ENCODE measurements at places on chromosomes 3 and 15.

- no peak for DNase-seq
Measured at GRCh38 chr3:58434990-58435389, 1.4 kb upstream of the PDHB start.

- DNase-seq: no peak
Measured at GRCh38 chr15:89482139-89482538, 14.2 kb downstream of the RHCG start.

- DNase-seq: no peak
Measured at GRCh38 chr3:134282659-134283047, 32.0 kb upstream of the RYK start.

DNA sequence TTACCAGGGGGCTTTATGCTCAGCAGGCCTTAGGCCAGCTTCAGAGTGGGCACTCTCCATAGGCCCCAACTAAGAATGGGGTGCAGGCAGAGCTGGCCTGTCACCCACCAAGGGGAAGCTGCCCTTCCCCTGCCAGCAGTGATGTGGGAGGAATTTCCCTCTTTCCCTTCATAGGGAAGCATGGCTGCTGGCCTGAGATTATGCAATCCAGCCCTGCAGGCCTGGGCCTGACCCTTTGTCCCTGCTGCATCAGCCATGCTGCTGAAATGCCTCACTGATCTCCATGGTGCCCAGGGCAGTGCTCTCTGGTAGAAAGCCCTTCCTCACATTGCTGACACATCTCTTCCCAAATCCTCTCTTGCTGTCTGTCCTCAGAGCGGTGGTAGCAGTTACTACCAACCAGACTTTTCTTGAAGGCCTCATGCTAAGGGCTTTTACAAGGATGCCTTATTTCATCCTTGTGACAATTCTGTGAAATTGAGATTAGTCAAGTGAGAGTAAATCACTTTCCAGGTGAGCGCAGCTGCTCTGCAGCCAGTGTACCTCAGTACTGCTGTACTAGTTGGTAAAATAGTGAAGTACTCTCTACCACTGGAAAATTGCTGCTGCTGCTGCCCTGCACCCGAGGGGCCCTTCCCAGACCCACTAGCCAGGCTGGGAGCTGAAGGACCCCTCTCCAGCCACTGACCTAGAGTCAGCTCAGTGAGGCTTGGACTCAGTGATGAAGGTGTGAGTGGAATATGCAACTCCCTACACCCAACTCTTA, 33.8 kb downstream of the MRAS start:
- no peak for DNase-seq

GRCh38 chr3:169751875-169752274, 13.0 kb downstream of the TERC start:
- DNase-seq: no peak

DNA sequence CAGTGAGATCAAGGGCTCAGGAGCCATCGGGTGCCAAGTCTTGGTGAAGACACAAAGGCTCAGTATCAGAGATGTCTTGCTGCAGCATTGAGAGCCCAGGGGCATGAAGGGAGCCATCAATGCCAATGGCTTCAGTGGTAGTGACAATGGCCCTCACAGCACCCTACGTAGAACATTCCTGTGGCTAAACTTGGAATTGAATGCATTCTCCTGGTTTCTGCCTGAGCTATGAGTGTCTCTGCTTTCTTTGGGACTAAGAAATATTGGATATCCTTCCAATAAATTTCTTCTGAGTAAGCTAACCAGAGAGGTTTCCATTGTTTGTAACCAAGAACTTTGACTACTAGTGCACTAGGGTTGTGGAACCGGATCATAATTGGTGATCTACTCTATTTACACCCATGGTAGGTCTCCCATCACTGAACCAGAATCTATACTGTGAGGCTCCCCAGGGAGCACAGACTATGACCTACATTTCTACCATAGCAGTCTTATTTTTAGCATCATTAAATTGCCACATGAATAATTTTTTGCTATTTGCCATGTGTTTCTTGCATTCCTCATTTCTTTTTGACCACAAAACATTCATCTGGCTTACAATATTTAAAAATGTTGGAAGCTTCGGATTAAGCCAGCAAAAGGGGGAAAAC, 31.6 kb upstream of the PDZRN3 start:
- DNase-seq: no peak

GRCh38 chr15:66040211-66040892, 171.1 kb downstream of the RAB11A start:
- DNase-seq: no peak

GRCh38 chr3:149701206-149701976, 43.6 kb upstream of the WWTR1 start:
- no peak for DNase-seq

GRCh38 chr3:44179246-44179645, 62.4 kb upstream of the TOPAZ1 start:
- DNase-seq: no peak

DNA sequence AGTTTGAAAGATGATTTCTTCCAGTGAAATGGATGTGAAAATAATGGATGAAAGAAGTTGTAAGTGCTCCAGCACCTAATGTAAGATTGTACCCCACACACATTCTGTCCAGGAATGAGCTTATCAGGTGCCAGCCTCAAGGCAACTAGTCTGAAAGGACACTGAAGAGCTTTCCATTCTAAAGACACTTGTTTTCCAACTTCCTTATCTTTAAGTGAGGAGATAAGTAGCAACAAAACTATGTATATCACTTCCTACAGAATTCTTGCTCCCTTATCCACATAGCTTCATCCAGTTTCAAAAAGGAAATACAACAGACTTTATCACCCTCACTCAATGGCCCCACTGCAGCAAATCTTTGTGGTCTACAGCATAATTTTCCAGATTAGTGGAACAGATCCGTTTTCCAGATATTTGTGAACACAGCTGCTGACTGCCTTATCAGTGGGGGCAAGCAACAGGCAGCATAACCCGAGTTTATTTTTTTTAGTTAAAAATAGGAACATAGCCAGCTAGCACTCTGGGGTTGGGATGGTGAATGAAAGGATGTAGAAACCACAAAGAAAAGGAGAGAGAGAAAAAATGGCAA, 60.6 kb downstream of the CD200R1L start:
- DNase-seq: no peak

DNA sequence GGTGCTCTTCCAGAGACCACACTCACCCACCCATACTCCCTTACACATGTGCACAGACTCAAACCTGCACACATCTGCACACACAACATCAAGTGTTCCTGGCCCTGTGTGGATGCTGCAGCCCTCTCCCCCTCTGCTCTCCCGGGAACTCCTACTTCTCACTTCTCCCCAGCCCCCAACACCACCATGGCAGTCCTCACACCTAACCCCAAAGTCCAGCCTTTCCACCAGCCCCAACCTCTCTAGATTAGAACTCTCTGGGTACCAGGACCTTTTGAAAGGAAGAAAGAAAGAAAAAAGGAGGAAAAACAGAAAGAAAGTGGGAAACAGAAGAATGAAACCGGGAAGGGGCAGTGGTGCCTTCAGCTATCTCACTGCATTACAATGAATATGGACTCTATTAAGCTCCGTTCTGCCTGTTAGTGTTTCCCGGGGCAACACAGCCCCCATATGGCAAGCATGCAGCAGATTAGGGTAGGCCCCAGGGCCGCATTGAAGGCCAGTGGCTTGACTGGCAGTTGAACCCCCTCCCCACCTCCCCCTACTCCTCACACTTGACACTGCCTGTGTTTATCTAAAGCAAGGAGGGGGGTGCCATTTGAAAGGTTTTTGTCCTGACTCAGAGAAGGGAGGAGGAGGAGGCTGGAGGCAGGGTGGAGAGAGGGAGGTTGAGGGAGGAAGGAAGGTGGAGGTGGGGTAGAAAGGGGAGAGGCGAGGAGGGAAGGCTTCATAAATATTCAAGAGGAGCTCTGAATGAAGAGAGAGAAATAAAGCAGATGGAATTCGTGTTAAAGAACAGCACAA, 30.1 kb downstream of the BOC start:
- DNase-seq: no peak

DNA sequence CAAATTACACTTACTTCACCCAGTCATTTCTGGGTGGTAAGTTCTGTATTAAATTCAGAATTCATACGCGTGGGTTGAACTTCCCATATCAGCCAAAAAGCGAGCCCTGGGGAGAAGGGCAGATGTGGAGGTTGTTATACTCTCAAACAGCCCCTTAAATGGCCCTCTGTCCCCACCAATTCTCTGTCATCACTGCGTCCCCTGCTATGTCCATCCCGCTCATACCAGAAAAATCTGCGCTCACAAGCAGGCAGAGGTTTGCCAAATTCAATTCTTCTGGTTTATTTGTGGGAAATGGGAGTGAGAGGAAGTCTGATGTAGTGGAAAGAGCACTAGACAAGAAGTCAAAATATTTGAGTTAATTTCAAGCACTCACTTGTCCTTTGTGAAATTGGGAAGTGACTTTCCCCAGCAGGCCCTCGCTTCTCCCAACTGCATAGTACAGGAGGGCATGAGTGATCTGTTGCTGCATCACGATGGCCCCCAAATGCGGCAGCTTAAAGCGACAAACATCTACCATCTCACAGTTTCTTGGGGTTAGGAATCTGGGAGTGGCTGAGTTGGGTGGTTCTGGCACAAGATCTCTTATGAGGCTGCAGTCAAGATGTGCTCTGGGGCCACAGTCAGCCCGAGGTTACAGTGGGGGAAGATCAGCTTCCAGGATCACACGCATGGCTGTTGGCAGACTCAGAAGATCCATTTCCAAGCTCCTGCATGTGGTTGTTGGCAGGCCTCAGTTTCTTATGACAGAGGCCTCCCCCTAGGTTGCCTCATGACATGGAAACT, 67.7 kb downstream of the CPN2 start:
- no peak for DNase-seq

DNA sequence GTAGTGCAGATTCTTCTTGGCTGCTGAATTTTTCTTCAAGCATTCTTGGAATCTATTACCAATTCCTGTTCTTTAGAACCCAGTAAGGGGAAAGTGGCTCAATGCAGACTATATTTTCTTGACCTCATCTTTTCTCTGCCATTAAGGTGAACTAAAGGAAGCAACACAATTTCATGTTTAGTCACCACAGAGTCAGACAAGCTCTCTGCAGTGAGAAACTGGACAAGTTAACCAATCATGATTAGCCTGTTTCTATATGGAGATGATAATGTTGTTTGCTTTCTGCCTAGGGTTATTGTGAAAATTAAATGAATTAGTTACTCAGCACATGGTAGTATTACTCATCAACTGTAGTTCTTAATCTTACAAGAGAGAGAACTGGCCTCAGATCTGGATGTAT, 1075.1 kb downstream of the AGBL1 start:
- DNase-seq: no peak

DNA sequence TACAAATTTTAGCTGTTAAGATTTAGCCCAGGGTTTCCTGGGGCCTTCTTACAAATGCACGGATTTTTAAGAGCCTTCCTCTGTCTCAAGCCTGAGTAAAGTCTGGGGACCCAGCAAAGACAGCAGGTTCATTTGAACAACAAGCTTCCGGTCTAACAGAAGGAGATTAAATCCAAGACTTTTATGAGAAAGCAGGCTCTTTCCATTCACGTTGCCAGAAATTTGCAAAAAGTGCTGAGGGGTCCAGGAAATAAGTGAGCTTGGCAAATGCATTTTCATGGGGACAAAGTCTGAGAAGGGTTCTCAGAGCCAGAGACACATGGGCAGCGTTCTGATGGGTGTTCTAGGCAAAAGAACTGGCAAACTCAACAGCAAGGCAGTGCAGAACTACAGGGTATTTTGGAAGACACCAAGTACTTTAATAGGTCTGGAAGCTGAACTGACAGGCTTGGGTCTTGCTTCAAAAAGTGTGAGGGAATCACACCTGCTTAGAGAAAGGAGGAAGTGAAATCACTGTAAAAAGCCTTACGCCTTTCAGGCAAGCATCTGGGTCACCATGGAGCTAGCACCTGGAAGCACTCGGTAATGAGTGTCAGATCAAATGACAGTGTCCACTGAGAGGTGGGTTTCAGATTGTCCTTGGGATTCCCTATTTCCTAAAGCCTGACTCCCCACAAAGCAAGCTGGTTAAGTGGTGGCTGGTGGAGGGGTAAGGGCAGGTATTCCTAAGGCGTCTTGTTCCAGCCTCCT, 115.8 kb upstream of the ARHGEF3 start:
- DNase-seq: no peak

DNA sequence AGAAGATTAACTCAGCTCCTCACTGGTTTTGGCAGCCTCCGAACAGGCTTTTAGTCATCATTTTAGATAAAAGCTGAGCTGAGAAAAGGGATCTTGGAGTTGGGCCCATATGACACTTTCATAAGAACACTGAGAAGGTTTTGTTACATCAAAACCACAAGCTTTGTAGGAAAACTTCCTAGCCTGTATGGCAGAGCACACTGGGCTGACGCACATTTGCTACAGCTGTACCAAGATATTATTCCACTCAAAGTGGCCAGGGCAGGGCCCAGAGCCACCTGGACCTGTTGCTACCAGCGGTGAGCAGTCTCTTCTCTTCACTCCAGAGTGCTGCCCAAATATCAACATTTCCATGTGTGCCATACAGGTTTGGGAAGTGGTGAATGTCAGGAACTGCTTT, 160.5 kb upstream of the CCDC54 start:
- DNase-seq: no peak

- DNase-seq: no peak
Measured at GRCh38 chr3:185207481-185207880, 46.4 kb downstream of the EHHADH start.

DNA sequence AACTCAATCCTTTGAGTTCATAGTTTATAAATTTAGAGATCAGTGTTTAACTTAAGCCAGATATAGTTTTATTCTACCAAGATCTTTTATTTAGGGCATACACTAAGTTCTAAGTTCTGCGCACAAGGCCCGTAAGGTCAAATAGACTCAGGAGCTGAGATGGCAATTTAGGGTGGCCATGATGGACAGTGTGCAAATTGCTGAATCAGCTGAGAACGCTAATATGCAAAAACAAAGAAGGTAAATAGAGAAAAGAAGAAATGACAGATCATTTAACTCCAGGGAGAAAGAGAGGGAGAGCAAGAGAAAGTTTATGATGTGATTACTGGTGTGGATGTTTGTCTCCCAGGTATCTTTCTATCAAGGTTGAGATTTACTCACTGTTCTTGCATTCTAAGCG, 678.5 kb downstream of the OTOL1 start:
- DNase-seq: no peak

DNA sequence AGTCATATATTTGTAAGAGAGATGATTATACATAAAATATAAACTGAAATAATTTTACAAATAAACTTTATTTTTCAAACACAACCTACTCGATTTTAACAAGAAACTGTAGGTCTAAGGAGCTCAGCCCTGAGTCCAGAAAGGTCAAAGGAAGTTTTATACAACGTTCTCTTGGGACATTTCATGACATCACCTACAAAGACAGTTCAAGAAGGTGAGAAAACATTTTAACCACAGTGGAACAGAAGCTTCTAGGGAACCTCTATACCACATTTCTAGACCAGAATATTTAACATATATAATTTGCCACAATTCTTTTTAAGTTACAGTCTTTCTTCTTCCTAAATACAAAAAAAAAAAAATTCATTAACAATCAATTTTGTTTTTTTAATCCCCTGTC, 40.1 kb downstream of the CBLB start:
- DNase-seq: no peak

GRCh38 chr3:88809993-88810392, 297.4 kb upstream of the EPHA3 start:
- no peak for DNase-seq

- DNase-seq: no peak
Measured at GRCh38 chr15:90957031-90957790, 2.5 kb downstream of the RCCD1 start.
